ENCODE measurements at places on chromosomes 2 and 18.

DNA sequence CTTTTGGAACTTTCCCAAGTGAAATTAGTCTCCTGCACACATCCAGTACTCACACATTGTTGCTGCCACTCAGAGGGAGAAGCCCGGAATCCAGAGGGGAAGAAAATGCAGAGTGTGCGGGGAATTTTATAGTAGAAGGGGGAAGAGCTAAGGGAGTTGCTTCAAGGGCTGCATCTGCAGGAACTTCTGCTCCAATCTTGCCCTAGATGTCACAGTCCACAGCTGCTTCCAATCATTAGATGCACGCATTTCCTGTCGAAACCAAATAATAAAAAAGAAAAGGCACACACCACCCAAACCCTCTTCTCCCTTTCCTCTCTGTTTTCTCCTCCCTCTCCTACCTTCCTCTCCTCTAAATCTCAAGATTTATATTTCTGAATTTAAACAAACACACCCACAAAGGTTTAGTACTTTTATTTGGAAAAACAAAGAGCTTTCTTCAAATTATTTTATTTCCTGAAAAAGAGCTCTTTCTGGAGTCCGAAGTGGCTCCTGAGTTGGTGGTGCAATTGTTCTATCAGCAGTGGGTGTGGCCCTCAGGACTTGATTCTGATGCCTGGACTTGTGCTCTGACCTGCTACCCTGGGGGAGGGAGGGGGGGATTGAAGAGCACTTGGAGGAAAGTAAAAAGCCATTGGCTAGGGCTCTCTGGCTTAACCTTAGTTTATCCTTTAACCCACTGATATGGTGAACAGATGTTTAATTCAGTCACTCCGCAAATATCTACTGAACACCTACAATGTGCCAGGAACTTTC is 72.0 kb downstream of the KCNE4 start:
- no peak for DNase-seq

DNA sequence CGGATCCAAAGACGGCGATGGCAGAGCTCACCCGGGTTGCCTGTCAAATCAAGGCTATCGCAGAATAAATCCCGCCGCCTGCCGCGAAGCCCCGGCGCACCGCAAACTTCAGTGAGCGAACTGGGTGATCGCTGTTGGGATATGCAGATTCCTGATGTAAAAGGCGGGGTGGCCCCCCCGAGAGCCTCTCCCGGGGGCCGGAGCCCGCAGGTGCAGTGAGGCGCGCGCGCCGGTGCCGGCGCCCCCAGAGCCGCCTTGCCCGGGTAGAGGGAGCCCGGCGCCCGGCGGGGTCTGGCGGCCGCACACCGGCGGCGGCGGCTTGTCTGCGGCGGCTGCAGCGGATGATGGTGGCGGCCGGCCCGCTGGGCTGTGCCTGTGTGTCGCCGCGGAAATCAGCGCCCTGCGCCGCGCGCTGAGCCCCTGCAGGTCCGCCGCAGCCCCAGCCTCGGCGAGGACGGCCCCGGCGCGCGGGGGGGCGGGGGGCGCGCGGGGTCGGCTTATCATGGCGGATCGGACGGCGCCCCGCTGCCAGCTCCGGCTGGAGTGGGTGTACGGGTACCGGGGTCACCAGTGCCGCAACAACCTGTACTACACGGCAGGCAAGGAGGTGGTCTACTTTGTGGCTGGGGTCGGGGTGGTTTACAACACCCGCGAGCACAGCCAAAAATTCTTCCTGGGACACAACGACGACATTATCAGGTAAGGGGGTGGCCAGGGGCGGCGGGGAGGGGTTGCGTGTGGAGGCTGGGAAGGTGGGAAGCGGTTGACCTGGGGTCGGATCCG is 1.3 kb downstream of the EML6 start:
- peak; percentile 45 for DNase-seq

- no peak for DNase-seq
Measured at GRCh38 chr2:40439473-40439872, 12.4 kb downstream of the SLC8A1 start.

- no peak for DNase-seq
Measured at GRCh38 chr2:150478200-150478974, 9.1 kb downstream of the RND3 start.

- DNase-seq, result no peak
Measured at GRCh38 chr2:60447943-60448342, 105.5 kb downstream of the BCL11A start.

DNA sequence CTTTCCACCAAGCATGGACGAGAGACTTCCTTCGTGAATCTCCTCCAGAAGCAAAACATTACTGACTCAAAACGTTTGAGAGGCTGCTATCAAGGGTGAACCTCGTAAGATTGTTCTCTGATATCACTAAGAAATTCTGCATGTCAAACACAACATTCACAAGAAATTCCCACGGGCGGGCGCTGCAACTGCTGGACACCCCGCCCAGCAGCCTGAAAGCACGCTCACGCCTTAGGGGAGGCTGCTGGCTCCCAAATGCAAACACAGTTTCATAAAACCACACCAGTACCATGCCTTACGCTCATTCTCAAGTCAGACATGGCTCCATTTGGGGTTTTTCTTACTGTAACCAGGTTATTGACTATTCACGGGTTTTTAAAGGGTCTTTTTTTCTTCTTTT is 39.0 kb downstream of the MBP start:
- no peak for DNase-seq

GRCh38 chr2:237669283-237669627 is 41.9 kb downstream of the LRRFIP1 start:
- no peak for DNase-seq

DNA sequence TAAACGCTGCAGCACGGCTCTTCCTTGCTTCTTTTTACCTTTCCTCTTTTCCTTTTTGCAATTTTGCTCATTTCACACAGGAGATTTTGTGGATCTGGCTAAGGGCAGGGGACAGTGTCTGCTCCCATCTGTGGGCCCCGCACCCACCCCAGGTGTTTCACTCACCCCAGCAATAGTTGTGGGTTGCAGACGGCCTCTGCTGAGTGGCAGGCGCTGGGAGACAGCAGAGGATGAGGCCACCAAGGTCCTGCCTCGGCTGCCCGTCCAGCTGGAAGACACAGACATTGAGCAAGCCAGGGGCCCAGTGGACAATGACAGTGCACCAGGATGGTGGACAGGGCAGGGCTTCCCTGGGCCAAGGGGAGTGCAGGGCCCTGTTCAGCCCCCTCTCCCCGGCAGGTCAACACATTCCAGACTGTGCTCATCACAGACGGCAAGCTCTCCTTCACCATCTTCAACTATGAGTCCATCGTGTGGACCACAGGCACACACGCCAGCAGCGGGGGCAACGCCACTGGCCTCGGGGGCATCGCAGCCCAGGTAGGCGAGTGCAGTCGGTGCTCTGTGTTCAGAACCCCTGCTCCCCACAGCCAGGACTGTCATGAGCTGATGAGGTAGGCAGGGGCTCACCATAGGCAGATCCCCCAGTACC is 35.0 kb downstream of the SNED1 start:
- no peak for DNase-seq

DNA sequence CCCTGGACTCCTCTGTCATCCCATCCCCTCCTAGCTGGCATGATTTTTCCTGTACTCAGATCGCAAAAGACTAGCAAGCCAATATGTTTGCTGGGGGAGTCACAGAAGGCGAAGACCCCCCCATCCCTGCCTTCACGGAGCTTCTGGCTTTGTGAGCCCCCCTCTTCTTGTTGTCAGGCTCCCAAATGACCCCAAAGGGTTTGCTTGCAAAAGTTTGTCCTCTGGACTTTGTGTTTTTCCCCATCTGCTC is 169.9 kb downstream of the SMAD7 start:
- DNase-seq, result no peak

GRCh38 chr2:223590964-223591363 is 11.2 kb downstream of the SCG2 start:
- no peak for DNase-seq

DNA sequence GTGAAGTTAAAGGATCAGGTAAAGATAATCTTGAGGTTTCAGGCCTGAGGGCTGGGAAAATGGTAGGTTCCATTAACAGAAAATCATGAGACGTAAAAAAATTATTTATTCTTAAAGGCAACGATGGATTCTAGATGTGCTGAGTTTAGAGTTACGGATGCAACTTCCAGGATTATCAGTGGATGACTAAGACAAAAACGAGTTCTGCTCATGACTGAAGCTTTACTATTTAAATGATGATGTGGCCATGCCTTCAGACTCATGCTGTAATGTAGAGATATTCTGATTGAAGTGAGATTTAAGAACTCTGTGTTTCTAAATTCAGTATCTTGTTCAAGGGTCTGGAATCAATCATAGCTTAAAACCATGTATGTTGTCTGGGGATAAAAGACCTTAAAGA is 5.0 kb downstream of the TMEM237 start:
- no peak for DNase-seq

GRCh38 chr2:18104595-18105224 is 226.2 kb downstream of the KCNS3 start:
- no peak for DNase-seq

DNA sequence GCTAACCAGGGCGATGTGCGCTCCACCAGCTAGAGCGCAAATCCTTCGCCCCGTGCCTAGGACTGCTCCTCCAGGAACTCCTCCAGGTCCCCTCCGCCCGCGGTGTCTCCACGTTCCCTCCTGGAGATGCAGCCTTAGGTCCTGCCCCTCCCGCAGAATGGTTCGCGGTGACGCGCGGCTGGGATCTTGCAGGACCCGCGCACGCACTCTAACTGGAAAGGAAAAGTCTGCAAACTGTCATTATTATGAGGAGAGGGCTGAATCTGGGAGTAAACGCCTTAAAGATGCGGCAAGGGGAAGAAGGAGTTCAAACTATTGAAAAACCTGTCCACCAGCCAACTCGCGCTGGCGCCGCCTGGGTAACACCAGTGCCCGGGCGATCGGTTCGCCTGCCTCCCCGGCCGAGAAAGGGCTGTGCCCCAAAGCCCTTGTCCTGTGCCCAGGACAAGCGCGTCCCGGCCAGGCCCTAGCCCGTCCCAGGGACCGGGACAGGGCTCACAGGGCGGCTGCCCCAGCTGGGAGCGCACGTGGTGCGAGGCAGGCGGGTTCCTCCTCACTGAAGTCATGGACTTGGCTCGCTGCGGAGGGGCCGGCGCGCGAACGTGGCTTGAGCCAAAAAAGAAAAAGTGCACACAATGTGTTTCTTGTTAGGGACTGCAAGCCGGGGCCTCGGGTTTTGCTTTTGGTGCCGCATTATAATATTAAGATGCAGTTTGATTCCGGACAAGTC is 5.5 kb upstream of the ID2 start:
- DNase-seq, result no peak

All from CD4-positive, alpha-beta T cell treated with Interleukin-17A for 4 hours (primary cell).